ENCODE measurements at places on chromosomes 2 and 18. TPM values are rescaled to one million over a fixed set of nuclear protein-coding genes. Genes with fewer than 3 reads are reported as not detected.

HOXD1 gene
- 1.2 TPM for total RNA-seq

DNA sequence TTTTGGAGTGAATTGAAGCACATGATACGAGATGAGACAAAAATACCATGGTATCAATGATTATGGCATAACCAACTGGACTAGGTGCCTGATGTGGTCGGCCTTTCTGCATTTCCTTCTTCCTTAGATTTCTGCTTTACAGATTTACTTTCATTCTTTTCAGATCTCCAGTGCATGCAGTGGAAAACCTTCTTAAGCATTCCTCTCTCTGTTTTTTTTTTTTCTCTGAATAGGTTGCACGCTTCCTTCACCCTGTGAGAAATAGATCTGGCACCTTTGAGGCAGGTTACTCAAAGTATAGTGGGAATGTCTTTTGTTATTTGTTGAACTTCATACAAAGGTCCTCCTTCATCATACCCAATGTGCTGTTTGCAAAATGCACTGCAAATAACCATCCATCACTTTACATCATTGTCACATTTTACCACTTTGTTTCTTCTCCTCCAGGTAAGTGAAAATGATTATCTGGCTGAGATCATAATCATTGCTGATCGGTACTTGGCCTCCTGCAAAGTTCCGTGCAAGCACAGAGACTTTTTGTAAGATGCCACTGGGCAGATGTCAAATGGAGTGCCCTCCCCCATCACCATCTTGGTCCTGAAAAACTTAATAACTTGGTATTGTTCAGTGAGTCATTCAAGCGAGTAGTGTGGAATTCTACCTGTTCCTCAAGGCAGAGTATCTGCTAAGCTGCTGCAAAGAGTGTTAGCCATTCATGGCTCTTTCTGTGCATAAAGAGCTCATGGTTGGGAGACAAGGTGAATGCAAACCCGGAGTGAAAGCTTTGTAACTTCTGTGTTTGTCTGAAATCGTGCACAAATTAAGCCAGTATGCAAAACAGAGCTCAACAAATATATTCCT lies 30.0 kb upstream of the KLHL14 start:
- DNase-seq: no peak

CXCR1 gene
- total RNA-seq: 0.49 TPM

CABYR gene
- total RNA-seq: 0.74 TPM

TSPYL6 gene
- total RNA-seq: not detected

DNA sequence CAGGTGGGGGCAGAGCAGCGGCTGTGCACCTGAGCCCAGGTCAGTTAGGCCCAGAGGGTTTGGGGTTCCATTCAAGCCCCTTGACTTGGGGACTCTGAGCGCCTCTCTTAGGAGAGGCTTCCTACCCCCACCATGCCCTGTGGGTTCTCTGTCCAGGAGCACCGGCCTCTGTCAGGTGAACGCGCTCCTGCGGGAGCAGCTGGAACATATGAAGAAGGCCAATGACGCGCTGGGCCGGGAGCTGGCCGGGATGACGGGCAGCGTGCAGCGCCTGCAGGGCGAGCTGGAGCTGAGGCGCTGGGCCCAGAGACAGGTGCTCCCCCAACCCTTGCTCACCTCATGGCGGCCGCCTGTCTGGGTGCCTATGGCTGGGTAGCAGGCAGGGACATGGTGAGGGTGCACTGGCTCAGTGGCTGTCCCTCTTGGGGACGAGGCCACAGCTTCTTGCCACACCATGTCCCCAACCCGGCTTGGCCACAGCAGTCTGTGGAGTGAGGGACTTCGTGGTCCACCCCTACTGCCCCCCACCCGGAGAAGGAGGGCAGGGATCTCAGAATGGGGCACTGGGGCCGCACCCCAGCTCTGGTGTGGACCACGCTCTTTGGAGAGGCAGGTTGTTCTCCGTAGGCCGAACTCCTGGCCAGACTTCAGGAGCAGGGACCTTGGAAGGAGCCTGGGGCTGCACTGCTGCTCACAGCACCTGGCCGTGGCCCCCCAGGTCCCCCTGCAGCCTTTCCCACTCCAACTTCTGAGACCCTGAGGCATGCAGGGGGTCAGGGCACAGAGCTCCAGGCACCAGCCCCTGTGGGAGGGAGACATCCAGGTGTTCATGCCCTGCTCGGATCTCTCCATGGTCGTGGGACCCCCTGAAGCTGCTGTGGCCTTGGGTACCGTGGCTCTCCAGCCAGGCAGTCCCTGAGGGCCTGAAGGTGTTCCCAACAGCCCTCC lies 19.7 kb downstream of the CROCC2 start:
- peak; percentile 82 for DNase-seq

Measured in vagina (tissue), 2 donors.